Activated B cell treated with CpG ODN at 0.5 μM for 24 hours (primary cell): ENCODE measurements at places on chromosomes 1 and 21.

DNA sequence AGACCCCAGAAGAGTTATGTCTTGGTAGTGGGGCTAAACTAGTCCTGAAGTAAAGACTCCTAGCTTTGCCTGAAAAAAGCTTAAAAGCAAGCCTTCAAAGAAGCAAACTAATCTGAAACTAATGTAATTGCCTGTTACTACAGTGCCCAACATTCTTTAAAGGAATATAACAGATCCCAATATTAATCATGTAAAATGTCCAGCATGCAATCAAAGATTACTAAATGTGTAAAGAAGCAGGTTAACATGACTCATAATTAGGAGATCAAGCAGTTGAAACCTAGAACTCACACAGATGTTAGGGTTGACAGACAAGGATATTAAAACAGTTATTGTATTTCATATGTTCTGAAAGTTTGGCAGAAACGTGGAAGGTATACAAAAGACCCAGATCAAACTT is 17.8 kb downstream of the DYRK1A start:
- DNase-seq: no peak

GRCh38 chr1:47627016-47627415 is 189.2 kb downstream of the FOXD2 start:
- no peak for DNase-seq

DNA sequence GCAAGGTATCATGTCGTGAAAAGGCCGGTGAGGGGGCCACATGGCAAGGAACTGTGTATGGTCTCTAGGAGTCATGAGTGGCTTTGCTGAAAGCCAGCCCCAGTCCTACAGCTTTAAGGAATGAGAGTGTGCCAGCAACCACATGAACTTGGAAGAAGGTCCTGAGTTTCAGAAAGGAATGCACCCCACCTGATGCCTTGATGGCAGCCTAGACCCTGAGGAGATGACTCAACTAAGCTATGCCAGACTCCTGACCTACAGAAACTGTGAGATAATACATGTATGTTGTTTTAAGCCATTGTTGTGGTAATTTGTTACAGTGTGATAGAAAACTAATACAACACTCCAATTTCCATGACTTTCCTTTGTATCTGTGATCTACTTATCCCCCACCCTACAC is 33.5 kb upstream of the AKT3 start:
- DNase-seq: no peak

DNA sequence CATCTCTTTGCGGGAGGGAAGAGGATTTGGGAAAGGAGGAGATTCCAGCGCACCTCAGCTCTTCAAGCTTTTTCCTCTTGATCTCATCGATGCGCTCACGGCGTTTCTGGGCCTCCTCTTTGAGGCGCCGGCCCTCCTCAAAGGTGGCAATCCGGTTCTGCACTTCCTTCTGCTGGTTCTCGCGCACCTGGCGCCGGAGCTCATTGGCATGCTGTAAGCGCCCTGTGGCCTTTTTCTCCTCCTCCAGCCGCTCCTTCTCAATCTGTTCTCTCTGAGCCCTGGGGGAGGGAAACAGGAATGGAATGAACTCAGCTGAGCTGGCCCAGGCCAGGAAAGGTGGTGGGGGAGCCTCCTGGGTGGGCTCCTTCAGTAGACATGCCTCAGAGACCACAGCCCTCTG is 10.4 kb upstream of the VSIG8 start:
- no peak for DNase-seq

DNA sequence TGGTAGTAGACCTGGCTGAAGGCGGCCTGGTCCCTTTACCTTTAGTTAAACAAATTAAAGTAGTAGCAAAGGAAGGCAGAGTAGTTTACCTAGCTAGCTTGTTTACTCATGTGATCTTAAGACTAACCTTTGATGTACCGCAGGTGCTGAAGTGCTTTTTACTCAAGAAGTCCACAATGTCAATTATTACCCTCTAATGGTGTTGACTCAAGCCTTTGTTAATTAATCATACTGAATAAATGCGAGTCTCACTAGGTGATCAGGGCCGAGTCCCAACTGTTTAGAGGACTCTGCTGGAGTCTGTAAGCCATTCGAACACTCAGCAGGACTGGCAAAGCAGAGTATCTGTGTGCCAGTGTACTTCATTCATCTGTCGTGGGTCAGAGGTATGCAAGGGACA is 381.1 kb upstream of the NCAM2 start:
- DNase-seq: no peak

DNA sequence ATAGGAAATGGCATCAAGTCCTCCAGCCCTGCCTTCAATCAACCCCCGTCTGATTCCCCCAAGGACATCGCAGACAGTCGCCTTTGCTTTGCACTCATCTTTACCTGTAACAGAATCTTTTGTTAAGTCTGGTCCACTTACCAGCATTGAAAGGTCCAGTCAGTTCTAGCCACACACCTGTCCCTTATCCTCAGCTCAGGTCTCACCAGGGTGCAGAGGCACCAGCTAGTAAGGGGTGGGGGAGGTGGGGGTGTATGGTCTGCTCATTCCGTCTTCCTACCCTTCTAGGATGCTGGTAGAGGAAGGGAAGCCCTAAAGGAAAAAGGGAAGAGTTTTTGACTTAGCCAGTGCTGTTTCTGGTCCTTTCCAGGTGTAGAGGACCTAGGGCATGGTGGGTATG is 427.7 kb downstream of the MATN1 start:
- DNase-seq: no peak

GRCh38 chr21:41641510-41641815 is 125.4 kb downstream of the RIPK4 start:
- no peak for DNase-seq

DNA sequence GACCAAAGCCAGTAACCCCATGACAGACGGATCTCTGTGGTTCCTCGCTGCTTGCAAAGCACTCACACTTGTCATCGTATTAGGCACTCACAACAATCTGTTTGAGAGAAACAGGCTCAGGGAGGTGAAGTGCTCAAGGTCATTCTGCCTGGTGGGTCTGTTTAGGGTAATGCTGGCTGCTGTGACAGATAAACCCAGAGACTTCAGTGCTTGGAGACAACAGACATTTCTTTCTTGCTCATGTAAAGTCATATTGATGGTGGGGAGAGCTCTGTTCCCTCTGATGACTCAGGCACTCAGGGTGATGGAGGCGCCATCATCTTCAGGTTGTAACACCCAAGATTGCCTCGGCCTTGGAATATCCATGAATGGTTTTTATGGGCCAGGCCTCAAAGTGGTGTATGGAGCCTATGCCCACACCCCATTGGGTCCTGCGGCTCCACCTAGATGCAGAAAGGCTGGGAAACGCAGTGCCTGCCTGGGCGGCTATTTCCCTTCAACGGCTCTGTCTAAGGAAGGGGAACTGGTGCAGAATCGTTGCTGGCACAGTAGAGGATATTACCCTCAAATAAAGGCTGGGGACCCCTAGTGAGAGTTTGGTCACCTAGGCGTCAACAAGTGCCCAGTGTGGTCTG is 71.6 kb upstream of the SELENON start:
- DNase-seq: no peak

- no peak for DNase-seq
These were observed 65.5 kb upstream of the LAPTM5 start for GRCh38 chr1:30822966-30823581.

DNA sequence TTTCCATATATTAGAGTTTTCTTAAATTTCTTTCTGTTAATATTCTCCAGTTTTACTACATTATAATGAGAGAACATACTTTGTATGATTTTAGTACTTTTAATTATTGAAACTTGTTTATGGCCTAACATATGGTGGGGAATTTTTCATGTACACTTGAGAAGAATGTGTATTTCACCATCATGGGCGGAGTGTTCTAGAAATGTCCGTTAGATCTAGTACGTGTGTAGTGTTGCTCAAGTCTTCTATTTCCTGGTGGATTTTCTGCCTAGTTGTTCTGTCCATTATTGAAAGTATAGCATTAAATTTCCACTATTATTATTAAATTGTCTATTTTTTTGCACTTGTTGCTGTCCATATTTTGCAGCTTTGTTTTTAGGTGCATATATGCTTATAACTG is 64.0 kb upstream of the RGS21 start:
- no peak for DNase-seq

- DNase-seq: no peak
These were observed 58.5 kb downstream of the HSF2BP start for GRCh38 chr21:43600642-43601402.

DNA sequence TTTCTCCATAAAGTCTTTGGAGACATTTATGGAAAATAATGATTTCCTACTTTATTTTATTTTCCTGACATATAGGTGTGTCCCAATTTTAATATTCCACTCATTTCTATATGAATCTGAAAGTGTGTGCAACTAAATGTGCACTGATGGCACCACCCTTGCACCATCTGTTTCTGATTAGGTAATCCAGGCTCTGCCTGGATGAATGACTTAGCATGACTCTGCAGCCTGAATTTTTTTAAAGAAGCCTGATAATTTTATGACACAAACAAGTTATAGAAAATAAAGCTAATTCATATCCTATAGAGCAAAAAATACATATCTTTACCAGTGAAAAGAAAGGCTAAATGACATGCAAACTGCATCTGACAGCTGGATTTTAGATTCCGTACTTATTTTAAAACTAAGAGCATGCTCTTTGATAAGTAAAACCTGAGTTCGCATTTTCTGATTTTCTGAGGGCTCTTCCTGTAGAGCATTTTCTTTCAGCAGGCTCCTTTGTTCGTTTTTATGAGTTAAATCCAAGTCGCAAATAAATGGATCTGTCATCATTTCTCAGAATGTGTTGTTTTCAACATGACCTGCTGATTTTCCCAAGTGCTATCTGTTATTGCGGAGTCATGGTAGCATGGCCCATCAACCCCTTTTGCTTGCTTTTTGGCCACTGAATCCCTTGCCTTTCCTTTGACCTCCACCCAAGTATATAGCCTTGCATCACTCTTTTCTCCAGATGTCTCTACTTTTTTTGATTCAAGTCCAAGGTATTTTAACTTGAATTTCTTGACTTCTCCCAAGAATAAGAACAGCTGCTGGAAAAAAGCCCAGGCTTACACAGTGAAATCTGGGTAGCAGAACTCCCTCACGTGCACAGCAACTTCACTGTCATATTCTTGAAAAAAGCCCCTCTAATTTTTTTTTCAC is 52.8 kb upstream of the LYPLAL1 start:
- no peak for DNase-seq

- no peak for DNase-seq
These were observed 25.3 kb downstream of the GPR3 start for GRCh38 chr1:27417713-27418112.

- no peak for DNase-seq
These were observed 401.9 kb downstream of the LMO4 start for GRCh38 chr1:87730274-87731216.

DNA sequence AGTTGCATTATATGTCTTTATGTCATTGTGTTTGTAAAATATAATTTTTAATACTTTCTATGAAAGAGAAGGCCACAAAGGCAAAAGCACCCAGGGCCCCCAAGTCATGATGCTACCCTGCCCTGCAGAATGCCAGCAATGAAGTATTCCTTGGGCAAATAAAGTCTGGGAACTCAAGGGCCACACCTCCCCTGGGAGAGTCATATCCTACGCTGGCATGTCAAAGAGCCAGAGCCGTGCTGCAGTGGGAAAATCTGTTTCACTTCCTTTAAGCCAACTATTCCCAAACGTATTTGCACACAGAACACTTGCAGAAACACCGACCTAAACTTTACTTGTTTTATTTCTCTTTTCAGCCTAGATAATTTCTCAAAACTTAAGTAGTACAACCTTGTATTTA is 98.4 kb upstream of the KAZN start:
- no peak for DNase-seq

DNA sequence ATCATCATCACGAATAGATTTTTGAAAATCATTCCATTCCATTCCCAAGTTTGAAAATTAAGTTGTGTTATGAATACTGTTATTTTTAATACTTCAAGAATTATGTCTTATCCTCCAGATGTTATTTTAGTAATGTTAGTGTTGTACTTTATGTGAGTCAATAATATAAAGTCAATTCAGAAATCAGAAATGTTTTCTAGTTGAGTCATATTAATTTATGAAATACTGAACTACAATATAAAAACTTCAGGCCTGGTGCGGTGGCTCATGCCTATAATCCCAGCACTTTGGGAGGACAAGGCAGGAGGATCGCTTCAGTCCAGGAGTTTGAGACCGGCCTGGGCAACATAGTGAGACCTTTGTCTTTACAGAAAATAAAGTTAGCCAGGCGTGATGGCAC is 38.4 kb upstream of the GPR25 start:
- DNase-seq: no peak
